ENCODE measurements at places on chromosomes 2 and 18. TPM values are rescaled to one million over a fixed set of nuclear protein-coding genes. Genes with fewer than 3 reads are reported as not detected.

The SRBD1 gene
- 11.8 TPM for total RNA-seq

The CSRNP3 gene
- total RNA-seq = 4.0 TPM

DNA sequence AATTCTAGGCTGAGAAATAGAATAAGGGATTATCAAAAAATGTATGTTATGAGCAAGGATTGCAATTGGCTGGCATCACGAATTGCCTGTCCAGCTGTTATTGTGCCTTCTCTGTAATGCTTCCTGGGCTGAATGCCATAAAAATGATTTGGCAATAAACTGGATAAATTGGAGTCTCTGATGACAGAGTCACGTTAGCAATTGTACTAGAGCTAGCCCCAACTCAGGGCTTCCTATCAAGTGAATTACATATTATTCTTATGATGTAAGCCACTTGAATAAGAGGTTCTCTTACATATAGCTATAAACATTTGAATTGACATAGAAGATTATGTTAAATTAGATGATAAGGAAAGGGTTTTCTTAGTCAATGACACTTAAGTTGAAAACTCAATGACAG lies 607.5 kb upstream of the REG3G start:
- no peak for DNase-seq

GRCh38 chr2:15544227-15544626 lies 16.9 kb downstream of the NBAS start:
- DNase-seq = no peak

DNA sequence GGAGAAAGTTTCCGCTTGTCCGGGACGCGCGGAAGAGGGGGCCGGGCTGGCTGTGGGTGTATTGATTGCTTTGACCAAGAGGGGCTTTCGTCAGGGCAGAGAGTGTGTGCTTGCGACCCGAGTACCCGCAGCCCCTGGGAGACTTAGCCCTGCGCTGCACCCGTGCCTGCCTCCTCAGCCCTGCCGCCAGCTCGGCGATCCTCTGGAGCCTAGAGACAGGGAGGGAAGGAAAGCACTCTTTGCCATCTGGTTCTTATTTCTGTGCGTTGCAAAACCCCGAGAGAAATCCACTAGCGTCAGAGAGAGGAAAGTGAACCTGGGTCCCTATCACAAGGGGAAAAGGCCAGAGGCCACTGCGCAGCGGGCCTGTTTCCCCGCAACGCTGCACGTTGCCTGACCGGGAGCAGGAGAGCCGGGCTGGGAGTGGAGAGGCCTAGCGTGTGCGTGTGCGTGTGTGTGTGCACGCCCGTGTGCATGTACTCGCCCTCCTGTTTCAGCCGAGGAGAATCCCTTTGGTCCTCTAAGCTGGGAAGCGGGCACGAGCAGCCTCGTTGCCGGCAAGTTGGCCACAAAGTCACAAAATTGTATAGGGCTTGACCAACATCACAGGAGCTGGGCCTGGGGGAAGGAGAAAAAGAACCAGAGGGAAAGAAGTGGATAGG lies 1.7 kb downstream of the SIX3 start:
- no peak for DNase-seq

- no peak for DNase-seq
Measured at GRCh38 chr2:12032398-12032797, 286.0 kb downstream of the LPIN1 start.

DNA sequence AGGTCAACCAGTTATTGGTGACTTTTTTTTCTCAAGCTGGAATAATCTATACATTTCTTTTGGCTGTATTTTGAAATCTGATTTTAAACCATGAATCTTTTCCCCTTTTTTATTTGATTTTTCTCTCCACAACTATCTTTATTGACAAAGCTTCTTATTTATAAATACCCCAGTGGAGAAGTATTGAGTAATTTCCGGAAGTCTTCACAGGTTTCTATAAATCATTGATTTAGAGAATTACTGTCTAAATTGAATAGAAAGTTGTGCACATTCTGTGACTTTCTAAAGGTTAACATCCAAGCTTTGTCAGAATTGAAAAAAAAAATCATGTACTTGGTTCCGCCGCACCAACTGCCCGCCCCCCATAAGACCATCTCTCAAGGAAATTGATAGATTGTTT lies 39.8 kb downstream of the XRCC5 start:
- DNase-seq = no peak

DNA sequence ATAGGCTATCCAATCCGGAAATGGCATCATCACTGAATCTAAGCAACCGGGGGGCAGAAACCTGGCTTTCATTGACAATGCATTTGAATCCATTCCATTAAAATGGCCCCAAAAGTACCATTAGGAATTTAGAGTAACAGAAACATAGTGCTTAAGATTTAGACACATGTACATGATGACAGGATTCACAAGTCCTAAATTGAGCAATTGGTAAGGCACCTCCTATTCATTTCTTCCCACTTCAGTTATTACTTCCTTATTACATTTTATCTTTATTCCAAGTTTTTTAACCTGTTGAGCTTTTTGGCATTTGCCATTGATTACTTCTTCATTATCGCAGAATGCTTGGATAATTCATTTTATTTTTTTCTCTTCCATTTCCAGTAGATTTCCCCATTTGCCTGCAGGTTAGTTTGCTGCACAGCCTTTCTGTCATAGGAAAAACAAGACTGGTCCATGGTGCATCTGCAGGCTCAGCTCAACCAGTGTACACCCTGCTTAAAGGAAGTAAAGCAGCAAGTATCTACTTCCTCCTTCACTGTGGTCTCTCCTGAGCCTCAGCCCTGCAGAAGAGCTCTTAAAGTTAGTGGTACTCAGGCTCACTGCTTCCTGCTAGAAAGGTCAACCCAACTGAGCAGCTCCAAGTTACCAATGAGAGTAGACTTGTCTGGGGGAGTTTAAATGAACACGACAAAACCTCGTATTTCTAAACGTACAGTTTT lies 89.2 kb downstream of the DOCK10 start:
- no peak for DNase-seq

- no peak for DNase-seq
Measured at GRCh38 chr2:5889519-5889918, 197.3 kb downstream of the SOX11 start.

- DNase-seq = no peak
Measured at GRCh38 chr2:75047992-75048625, 89.7 kb downstream of the POLE4 start.

DNA sequence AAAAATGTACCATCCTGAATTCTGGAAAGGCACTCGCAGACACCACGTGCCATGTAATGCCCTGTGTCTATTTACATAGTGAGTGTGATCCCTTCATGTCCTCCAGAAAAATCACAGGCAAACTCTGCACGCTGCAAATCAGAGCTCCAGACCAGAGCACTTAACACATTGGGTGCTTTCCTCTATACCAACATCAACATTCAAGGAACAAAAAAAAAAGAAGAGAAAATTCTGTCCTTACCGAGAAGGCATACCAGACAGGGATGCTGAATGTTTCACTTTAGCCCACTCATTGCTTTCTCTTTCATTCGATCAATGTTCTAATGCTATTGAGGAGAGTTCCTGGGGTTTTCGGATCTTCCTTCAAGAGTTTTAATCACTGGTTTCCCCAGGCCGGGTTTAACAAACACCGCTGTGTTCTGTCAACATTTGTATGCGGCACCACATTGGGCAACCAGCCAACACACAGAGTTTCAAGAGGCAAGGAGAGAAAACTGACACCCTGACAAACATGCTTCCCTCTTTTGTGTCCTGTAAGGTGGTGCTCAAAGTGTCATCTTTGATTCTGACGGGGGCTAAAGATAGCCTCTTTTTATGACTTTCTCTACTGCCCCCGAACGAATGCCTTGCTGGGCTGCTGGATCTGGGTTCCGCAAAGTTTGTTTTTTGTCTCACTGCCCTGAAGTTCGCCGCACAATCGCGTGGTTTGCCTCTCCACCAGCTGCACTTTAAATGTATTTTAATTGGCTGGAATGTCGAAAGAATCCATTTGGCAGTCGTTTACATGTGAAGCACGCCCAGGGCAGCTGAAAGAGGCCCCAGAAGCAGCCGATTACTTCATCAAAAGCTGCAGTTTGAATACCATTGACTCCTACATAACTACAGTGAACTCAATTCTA lies 106.4 kb upstream of the NCKAP5 start:
- peak; percentile 38 for DNase-seq

DNA sequence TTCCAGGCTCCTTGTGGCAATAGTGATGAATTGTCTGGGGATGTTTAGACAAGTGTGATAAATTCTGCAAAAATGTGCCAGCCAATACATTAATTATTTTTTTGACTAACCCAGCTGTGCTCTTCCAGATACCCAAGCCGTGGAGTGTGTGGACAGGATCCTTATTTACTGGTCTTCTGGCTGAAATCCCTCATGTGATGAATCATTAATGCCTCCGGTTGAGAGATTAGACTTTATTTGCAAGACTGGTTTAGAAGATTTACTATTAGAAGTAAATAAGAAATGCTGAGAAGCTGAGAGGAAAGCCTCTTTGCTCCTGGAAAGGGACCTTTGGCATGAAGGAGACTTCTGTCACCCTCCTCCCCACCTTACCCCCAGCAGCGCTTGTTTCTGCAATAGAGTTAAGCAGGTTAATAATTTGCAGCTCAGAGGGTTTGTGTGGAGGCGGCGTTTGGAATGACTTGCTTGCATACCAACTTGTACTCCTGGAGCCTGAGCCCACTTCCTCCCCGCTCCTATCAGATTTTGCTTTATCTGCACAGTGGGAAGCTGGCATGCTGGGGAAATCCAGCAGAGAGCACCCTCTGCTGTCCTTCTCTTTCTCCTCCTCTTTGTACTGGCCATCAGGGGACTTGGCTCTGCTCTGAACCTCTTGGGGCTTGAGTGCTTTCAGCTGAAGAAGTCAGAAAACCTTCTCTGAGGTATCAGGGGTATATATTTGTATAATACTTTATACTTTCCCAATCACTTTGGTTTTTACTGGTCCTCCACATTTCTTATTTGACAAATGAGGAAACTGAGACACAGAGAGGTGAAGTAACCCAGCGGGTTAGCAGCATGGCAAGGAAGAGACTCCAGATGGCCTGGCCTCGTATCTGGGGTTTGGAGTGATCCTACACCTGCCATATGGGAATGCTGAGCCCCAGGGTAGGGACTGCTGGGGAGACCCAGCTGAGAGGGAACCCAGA lies 16.3 kb downstream of the SLC3A1 start:
- DNase-seq = no peak

GRCh38 chr2:10489842-10490555 lies 41.9 kb upstream of the ODC1 start:
- DNase-seq = no peak

GRCh38 chr2:18311420-18312195 lies 248.8 kb downstream of the RDH14 start:
- no peak for DNase-seq

The PARD6G gene
- 2.0 TPM for total RNA-seq

The NTSR2 gene
- not detected for total RNA-seq

- DNase-seq = no peak
Measured at GRCh38 chr18:13534631-13535030, 191.7 kb downstream of the FAM210A start.

- no peak for DNase-seq
Measured at GRCh38 chr2:190759749-190760213, 110.9 kb downstream of the NAB1 start.

DNA sequence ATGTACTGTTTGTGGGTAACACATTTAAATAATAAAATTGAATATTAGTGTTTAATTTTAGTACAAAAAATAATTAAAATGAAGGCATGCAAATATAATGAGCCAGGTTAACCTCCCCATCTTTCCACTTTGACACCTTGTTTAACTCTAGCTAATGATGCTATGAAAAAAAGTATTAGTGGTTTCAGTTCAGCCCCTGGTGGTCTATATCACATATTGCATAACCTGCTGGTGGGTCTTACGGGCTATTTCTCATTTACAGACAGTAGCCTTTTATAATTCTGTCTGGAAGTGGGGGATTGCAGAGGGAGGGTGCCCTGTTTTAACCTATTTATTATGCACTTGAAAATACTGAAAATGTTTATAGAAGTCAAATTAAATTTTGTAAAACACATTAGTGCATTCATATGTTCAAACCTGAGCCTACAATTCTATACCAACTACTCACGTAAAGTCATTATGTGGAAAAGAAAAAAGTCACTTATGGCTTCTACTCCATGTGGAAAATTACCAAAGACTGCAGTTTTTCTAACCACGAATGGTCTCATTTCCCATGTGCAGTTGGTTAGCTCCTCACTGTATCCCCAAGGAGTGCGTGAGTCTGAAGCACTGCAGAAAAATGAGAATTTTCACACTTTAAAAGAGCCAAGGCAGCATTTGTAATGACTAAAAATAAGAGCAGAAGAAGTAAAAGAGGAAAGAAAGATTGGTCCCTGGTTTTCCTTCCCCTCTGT lies 381.0 kb downstream of the MTX2 start:
- no peak for DNase-seq

The BMP10 gene
- total RNA-seq = 0.19 TPM

DNA sequence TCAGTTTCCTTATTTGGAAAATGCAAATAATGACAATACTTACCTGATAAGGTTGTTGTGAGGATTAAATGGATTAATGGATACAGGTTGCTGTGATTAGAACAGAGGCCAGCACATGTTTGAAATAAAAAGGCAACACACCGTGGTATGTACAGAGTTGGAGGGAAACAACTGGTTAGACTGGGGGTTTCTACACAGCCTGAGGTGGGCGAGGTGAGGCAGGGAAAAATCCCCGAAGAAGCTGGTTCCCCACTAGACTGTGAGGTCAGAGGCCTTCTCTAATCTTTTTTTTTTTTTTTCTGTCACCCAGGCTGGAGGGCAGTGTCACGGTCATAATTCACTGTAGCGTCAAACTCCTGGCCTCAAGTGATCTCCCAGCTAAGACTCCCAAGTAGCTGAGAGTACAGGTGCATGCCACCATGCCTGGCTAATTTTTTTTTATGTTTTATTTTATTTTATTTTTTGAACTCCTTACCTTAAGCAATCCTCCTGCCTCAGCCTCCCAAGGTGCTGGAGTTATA lies 1.2 kb upstream of the E2F6 start:
- no peak for DNase-seq

DNA sequence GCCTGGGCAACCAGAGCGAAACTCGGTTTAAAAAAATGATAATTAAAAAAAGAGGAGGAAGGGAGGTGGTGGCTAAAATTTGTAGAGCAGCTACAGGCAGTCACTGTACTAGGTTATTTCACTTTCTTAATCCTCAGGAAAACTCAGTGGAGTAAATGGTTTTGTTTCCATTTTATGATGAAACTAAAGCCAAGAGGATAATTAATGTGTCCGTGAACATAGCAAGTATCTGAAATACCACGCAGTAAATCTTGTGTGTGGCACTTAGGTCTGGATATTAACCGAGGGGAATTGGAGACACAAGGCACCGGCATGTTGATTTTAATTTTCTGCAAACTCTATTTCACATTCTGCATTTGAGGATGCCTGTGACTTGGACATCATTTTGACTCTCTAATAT lies 14.5 kb downstream of the SH3BP4 start:
- DNase-seq = no peak

GRCh38 chr18:11293794-11294193 lies 144.4 kb upstream of the PIEZO2 start:
- no peak for DNase-seq

Measured in left ventricle myocardium inferior (tissue), 1 donor.